ENCODE measurements at places on chromosomes 2 and 18.

DNA sequence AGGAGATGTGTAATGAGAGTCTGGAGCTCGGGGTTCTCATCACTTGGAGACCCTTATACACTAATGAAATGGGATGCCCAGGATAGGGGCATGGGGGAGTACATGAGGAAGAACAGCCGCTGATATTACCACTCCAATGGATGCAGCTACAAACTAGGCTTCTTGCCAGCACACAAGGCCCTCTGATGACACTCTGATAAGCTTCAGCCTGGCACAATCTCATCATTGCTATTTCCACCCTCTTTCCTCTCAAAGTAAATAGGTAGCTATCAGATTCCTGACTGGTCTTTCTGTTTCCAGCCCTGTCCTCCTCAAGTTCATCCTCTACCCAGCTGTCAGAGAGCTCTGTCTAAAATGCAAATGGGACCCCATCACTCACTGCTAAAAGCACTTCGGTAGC lies 103.0 kb downstream of the GPR39 start:
- DNase-seq, result no peak

DNA sequence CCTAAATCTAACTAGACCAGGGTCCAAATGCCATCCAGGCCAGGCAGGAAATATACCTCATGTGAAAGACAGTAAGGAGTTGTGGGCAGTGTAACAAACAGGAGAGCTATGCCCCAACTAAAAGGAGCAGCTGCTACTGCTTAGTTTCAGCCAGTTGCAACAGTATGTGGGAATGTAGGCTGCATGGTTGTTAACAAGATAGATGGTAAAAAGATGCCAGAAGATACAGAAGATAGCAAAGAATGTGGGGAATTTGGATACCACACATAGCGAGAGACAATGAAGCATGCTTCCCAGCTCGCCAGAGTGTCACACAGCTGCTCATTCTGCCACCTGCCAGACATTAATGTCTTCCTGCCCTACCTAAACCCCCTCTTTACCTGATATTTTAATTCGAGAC lies 39.4 kb upstream of the CYBRD1 start:
- DNase-seq, result peak; percentile 56

DNA sequence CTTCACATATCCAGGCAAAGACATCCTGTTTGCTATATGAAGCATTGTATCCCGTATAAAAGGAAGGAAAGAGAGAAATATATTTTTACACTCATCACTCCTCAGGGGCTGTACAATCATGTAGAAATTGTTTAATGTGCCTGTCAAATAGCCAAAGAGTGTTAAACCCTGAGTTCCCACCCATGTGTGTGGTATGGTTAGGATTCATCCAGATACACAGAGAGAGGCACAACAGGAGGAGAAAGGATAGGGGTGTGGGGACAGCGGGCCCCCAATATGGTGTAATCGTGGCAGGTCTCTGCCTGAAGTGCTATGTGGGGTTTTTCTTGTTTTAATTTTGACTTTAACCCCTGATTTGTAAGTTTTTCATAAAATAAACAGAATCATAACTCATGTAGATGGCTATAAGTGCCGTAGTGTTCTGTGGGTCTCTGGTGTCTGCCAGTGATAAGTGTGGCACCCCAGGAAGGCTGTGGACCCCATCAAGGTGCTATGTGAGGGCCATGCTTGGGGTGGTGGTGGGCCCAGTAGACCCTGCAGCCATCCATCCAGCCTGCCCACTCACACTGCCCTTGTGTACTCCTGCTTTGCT lies 10.2 kb upstream of the IL18R1 start:
- DNase-seq, result no peak

DNA sequence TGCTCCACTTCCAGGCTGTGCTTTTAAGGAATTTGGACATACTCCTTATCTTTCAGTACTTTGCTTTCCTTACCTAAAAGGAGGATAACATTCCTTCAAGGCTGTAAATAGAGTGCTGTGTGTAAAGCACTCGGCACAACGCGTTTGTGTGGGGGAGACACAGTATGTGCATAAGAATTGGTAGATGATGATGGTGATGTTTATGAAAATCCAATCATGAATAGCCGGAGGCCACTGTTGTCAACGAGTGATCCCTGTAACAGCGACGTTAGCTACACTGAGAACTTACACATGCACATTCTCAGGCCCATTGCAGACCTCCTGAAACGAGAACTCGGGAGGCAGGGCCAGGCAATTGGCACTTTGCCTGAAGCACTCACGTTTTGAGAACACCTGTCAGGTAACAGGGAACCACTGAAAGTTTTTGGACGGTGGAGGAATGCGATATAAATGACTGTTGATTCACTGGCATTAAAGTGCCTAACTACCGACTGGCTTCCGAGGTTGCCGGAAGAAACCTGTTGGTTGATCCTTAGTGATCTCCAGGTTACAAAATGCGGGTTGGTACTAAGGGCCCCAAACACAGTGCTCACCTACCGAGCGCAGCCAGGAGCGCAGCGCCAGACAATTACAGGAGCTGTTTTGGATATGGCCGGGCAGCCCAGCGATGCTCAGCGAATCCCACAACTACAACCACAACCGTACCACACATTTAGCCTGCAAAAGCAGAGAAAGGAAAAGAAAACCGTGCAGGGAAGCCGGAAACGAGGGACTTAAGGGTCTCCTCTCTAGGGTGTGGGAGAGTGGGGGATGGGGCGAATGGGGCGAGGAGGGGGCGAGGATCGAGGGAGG lies 1.0 kb upstream of the MAP4K4 start:
- no peak for DNase-seq

GRCh38 chr2:12612671-12613070 lies 104.1 kb upstream of the TRIB2 start:
- DNase-seq, result no peak

- peak; percentile 88 for DNase-seq
Observed at GRCh38 chr2:238379096-238379810, 47.5 kb upstream of the ASB1 start.

DNA sequence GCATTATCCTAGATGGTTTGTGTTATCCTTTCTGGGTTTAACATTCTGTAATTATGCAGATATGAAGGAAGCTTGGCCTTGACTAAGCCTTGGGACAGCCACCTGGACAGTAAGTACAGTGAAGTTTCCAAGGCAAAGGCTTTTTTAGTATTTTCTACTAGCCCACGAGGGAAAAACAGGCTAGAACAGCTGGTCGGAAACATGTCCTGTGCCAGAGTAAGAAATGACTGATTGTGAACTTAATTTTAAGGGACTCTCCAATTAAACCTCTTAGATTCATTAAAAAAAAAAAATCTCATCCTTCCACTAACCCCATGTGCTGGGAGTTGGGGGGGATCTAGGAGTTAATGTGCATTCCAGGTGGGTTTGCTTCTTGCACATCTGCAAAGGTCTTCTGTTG lies 720.8 kb downstream of the SLC4A3 start:
- DNase-seq, result no peak

DNA sequence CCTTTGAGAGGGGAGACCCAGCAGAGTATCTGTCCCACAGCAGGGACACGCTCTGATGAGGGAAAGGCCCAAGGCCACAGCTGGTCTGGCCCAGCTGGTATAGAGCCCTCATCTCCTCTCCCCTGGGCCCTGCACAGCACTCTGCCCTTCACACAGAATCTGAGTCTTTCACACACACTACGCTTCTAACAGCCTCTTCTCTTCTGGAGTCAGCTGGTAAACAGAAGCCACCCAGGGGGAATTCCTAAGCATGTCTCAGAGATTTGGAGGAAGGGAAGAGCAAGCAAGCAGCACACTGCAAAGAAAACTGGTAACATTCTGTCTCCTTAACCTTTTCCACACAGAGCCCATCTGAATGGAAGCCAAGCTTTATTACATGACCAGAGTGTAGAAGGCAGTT lies 121.1 kb upstream of the ACAA2 start:
- peak; percentile 11 for DNase-seq

DNA sequence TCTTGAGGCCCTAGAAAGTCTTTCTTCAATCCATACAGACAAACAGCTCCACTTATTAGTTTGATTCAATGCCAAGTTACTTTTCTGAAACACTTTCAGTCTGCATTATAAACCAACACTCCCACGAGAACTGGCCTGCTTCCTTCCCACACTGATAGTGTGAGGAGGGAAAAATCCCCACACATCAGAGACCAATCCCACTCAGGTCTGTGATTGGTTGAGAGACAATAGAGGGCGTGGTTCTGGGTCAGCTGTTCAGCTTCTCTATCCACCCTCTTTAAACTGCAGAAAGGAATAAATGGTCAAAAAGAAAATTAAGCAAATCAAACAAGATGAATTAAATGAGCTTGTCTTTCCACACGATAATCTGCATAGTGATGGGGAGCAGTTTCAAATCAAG lies 152.5 kb downstream of the NRP2 start:
- DNase-seq, result no peak

- DNase-seq, result no peak
Observed at GRCh38 chr2:211730215-211730614, 808.4 kb downstream of the ERBB4 start.

GRCh38 chr2:175599966-175600831 lies 401.9 kb downstream of the LNPK start:
- no peak for DNase-seq

GRCh38 chr2:88600038-88600465 lies 27.2 kb downstream of the EIF2AK3 start:
- DNase-seq, result peak; percentile 99

DNA sequence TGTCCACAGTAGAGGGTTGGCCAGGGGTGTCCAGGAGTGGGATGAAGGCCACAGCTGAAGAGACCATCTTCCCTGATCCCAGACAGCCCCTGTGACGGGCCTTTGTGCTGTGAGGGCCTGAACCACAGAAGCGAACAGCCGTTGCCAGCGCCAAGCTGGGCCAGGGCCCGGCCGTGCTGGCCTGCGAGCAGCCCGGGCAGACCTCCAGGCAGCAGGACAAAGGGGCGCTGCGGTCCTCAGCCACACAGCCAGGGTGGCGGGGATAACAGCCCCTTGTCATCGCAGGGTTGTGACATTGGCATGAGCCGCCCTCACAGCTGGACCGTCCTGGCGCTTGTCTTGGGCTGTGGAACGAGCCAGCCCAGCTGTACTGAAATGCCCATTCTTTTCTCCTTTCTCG lies 161.1 kb downstream of the FAM210A start:
- no peak for DNase-seq

DNA sequence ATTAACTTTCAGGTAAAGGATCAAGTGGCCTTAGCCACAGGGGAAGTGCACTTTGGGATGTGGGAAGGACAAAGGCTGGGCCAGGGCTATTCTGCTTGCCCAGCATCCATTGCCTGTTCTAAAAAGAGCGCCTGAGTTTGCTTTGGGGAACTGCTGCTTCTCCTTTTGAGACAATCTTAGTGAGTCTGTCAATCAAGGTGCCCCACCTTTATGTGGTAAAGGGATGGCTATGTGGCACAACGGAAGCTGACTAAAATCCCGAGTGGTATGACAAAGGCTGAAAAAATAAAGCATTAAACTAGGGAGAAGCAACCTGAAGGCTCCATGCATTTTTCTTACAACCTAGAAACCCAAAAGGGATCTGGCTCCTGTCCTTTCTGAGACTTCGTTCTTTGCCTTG lies 540.5 kb downstream of the SLC4A3 start:
- DNase-seq, result no peak

GRCh38 chr2:168244318-168244717 lies 3.1 kb downstream of the STK39 start:
- DNase-seq, result no peak

DNA sequence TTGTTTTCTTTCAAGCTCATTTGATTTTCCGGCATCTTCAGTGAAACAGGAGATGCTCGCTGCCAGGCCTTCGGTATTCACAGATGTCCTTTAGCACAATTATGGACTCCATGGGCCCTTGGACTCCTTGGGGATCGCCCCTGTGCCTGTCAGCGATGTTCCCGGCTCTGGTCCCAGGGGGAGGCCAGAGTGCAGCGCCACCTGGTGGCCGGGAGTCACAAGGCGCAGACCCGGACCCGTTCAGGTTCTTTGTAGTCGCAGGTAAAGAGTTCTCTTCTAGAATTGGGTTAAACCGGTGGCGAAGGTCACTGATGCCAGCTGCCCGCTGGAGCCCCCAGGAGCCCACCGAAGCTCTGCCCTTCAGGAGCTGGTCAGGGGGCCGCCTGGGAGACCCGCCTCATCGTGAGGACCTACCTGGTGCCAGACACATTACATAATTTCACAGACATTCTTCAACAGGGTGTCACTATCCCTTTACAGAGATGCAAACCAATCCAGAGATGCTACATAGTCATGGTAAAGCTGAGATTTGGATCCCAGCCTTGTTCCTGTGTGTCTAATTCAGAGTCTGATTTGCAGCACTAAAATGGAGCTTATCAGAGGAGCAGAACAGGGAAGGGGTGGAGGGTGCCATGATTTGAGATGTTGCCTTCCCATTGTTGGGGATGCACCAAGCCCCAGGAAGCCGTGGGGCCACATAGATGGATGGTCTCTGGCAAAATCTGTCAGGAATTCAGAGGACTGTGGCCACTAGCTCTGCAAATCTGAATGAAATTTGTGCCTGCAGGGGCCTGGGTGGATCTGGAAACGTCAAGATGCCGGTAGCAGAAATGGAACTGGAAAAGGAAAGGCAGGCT lies 6.0 kb upstream of the INPP5D start:
- no peak for DNase-seq

DNA sequence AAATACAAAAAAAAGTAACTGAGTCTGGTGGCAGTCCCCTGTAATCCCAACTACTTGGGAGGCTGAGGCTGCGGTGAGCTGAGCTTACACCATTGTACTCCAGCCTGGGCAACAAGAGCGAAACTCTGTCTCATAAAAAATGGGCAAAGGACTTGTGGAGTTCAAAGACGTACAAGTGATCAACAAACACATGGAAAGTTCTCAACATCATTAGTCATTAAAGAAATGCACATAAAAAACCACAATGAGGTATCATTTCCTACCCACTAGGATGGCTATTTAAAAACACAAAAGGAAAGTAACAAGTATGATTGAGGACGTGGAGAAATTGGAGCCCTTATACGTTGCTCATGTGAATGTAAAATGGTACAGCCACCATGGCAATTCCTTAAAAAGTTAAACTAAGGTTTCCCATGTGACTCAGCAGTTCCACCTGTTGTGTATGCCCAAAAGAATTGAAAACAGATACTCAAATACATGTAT lies 52.3 kb downstream of the RAB10 start:
- peak; percentile 96 for DNase-seq

- DNase-seq, result no peak
Observed at GRCh38 chr2:64632835-64633819, 20.6 kb downstream of the SERTAD2 start.

DNA sequence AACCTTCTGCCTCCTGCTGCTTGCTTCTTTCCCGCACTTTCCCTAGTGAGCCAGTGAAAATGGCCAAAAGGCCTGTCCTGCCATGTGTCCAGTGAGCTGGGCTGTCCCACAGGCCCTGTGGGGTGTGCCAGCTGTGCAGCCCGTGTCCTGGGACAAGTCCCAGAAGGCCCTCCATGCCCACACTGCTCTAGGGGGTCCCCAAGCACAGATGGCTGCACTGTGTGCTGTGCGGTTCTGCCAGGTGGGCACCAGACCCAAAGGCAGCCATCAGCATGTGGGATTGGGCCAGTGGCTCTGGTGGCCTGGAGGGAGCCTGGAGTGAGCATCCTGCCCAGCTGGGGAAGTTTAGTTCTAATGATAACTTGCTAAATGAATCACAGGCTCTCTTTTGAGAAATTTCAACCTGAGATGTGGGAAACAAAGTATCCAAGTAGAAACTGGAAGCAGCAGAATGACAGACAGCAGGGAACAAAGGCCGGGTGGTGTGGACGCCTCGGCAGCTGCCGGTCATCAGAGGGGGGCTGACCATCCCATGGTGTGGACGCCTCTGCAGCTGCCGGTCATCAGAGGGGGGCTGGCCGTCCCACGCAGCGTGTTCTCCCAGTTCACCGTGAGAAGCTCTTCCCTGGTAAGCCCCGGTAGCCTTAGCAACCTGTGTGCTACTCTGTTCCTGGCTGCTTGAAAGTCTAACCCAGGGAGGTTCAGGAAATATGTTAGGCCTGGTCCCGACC lies 9.9 kb upstream of the CNDP2 start:
- DNase-seq, result no peak

Measured in astrocyte (in vitro differentiated cells and primary cell).